ENCODE measurements at places on chromosomes 11 and 22.
A peak's percentile ranks its signal among the peaks of the same experiment; 100 is the strongest.

GRCh38 chr22:36391638-36392037, 3.9 kb upstream of the MYH9 start:
- no peak for DNase-seq

GRCh38 chr22:44489026-44489425, 9.0 kb downstream of the RTL6 start:
- DNase-seq, result no peak

DNA sequence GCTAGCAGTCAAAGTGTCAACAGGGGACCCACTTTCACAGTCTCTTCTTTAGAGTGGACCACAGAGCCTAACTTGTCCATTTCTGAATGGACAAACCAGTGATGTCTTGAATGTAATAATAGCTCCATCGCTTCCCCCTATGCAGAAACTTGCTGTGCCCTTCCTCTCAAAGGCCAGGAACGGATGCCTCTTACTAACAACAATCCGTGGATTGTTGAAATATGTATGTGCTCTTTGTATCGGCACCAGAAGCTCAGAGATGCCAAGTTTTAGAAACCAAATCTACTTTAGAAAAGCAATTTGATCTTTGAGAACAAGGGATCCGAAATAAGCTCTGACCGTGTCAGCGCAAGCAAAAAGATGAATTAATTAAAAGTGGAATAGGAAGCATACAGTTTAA, 259.5 kb upstream of the POU2AF2 start:
- no peak for DNase-seq

DNA sequence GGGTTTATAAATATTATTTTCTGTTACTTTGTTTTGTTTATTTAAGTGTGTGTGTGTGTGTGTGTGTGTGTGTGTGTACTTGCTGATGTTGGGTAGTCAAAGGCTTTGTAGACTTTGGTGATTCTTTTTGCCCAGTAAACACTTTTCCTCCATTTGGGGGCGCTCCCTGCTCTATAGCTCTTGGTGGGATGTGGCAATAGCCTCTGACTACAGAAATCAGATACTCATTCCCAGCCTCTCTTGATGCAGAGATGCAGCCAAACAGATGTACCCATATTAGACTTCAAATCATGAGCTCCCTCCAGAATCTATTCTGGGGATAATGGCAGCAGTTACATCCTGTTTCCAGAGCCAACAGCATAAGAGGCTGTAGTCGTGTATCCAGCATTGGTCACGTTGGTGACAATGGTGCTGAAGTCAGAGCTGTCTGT, 33.4 kb upstream of the APOL5 start:
- no peak for DNase-seq

GRCh38 chr11:257766-258493, 20.3 kb upstream of the NLRP6 start:
- no peak for DNase-seq

DNA sequence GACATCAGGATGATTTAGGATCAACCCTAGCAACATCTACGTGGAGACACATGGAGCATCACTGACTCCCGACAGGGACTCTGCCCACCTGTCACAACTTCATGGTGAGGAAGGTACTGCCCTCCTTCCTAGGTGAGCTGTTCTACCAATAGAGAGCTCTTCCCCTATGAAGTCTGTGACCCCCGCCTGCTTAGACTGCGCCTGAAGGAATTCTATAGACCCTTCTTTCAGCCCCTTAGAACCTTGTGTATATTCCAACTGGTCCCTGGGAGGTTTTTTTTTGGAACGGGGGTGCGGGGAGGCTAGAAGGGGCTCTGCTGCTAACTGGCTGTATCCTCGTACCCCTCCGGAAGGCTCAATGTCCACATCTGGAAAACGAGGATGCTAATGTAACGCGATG, 566 bp downstream of the INTS4 start:
- no peak for DNase-seq

GRCh38 chr11:29265381-29265780, 751.4 kb downstream of the KCNA4 start:
- no peak for DNase-seq

DNA sequence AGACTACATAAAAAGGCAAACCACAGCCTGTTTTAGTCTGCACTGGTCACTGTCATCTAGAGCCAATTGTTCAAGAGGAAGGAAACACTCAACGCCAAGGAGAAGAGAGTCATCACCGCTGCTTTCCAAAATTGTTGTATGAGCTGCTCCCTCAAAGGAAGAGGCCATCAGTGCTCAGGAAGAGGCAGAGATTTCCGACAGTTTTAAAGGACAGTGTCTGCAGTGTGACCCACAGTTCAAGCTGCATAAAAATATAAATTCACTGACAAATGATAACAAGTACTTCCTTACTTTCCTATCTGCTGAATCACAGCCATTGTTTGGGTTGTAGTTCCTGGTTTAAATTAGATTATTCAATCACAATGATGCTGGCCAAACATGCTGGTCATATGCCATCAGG, 16.4 kb downstream of the PRCP start:
- DNase-seq, result no peak

DNA sequence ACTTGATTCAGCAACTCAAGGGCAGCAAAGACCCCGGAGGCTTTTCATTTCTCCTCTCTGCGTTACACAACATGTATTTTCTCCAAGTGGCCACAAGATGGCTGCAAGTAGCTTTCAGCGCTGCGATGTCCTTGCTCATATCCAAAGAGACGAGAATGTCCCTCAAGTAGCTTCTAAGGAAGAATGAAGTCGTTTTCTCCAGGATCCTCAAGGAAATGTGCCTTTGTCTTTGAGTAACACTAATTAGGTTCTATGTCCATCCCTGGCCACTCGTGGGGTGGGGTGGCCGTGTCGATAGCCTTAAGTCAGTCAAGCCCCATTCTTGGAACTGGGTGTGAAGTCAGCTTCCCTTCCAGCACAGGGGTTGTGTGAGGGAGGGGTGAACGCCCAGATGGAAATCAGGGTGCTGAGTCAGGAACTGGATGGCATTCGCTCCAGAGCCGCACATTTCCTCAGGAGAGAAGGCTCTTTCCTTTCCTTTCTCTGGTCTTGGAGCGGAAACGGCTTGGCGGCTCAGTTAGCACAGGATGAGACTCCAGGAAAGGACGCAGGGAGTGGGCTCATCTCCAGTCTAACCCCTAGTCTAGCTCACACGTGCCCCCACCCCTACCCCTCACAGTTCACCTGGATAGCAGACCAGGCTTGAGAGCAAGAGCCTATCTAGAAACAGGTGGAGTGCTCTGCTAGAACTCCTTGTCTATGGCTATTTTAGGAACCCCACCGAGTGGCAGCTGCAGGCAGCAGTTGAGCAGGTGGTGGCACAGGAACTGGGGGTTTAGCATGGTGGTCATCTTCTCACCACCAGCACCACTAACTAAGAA, 44.3 kb downstream of the NNMT start:
- peak; percentile 64 for DNase-seq

DNA sequence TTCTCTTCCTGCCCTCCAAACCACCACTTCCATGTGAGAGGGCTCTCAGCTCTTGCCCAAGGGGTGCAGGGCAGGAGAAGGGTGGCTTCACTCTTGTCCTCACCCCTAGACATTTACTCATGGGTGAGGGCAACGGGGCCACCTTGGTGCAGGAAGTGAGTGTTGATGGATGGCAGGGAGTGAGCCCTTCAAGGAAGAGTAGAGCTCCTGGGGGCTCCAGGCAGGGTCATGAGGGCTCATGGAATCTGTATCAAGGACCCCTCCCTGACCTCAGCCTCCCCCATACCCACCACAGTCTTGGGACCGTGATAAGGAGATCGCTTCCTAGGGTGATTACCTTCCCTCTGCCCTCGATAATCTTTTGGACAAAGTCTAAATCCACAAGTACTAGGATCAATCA, 37.8 kb downstream of the TSPAN18 start:
- no peak for DNase-seq

- no peak for DNase-seq
These were observed at the start of gene HORMAD2 for GRCh38 chr22:30079952-30080533. Gene HORMAD2 (plus strand): TSS chr22:30080464. CDS start chr22:30093953, 13,489 bp downstream.

GRCh38 chr11:129191649-129192048, 476 bp downstream of the ARHGAP32 start:
- no peak for DNase-seq

GRCh38 chr11:12460466-12460865, 83.1 kb downstream of the PARVA start:
- DNase-seq, result no peak

GRCh38 chr11:72446929-72447769, 12.8 kb upstream of the CLPB start:
- DNase-seq, result peak; percentile 82

GRCh38 chr11:72079819-72080325, 470 bp downstream of the NUMA1 start:
- DNase-seq, result peak; percentile 48

- DNase-seq, result peak; percentile 70
These were observed 23.7 kb upstream of the CBX7 start for GRCh38 chr22:39176143-39176713.

- DNase-seq, result no peak
These were observed 3899.1 kb upstream of the OR11H1 start for GRCh38 chr22:11628651-11629511.

GRCh38 chr22:47784367-47784983, 1022.0 kb downstream of the TBC1D22A start:
- no peak for DNase-seq

DNA sequence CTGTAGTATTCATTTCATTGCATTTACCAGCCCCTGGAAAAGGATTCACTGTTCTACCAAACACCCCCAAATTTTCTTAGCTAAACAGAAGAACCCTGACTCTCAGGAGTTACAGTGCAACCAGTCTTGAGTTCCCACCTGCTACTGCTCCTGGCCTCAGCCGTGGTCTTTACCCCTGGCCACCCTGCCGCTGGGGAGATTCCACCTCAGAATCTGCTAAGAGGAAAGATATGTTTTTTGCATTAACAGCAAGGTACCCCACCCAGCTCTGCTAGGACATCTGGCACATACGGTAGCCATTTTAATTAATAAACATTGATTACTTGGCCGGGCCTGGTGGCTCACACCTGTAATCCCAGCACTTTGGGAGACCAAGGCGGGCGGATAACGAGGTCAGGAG, 9.0 kb downstream of the JAML start:
- no peak for DNase-seq

All from SW480 (cell line).